Parietal lobe (tissue), 2 donors: ENCODE measurements at places on chromosomes 11 and 22. TPM values are rescaled to one million over a fixed set of nuclear protein-coding genes. Genes with fewer than 3 reads are reported as not detected.

HIC2 gene
- 17.8 TPM for total RNA-seq

DDTL gene
- 2.5 TPM for total RNA-seq

PDHX gene
- 53.8 TPM for total RNA-seq

CBLIF gene
- total RNA-seq = not detected

PRPF19 gene
- 49.5 TPM for total RNA-seq

OR52I1 gene
- not detected for total RNA-seq

TMEM121B gene
- 16.6 TPM for total RNA-seq

OR51E1 gene
- not detected for total RNA-seq
